ENCODE measurements at places on chromosomes 12 and 14.

DNA sequence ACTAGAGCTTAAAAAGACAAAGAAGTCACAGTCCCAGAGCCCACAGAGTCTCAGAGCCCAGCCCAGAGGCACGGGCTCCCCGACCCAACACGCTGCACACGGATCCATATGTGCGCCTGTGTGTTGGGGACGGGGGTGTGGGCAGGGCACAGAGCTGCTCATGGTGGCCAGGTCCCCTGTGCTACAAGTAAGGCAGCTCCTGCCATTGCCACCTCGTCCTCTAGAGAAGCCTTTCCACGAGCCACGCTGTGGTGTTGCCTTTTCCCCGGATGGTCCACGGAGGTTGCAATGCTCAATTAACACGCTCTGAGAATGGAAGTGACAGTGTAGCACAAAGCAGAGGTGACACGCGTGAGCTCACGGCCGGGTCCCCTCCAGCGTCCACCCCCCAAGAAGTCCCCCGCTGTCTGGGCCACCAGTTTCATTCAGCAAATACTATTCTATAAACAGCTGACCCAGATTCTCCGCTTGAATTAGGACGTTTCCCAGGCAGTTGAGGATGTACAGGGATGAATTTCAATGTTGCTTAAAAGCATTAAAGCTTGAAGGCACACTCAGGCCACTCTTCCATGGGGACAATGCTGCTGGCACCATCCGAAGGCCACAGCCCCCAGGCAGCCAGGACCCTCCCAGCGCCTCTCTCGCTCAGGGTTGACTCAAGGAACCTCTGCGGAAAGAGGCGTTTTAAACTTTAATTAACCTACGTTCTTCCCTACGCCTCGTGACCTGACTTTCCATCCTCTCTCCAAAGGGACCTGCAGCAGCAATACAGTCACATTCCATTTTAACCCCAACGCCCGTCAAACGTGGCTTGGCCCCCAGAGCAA lies 22.7 kb upstream of the EIF5 start:
- DNase-seq = no peak

- no peak for DNase-seq
Measured at GRCh38 chr12:6336889-6337853, 4.7 kb downstream of the TNFRSF1A start.

DNA sequence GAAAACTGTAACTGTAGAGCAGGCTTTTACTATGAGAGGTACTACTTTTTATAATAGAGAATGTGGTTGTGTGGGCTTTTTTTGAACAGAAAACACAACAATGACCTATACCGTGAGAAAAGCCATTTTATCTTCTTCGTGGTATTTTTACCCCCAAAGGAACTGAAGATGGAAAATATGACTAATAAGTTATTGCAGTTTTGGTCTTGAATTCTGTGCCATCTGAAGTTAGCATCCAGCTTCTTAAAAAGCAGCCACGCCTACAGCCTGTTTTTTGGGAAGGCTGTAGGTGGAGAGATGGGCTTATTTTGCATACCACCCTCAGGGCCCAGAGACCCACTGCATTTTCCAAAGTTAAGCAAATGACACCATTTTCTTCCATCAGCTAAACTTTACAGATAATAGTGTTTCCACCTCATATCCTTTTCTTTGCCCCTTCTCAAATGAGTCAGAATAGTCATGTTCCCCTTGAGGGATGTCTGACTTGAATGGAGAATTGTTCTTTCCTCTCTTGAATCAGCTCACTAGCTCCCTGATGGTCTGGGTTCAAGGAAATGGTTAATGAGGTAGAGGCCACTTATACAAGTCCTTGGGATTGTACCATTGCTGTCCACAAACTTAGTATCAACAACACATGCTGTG lies 53.0 kb downstream of the TBC1D30 start:
- no peak for DNase-seq

- no peak for DNase-seq
Measured at GRCh38 chr12:54926246-54926645, 58.3 kb downstream of the TESPA1 start.

DNA sequence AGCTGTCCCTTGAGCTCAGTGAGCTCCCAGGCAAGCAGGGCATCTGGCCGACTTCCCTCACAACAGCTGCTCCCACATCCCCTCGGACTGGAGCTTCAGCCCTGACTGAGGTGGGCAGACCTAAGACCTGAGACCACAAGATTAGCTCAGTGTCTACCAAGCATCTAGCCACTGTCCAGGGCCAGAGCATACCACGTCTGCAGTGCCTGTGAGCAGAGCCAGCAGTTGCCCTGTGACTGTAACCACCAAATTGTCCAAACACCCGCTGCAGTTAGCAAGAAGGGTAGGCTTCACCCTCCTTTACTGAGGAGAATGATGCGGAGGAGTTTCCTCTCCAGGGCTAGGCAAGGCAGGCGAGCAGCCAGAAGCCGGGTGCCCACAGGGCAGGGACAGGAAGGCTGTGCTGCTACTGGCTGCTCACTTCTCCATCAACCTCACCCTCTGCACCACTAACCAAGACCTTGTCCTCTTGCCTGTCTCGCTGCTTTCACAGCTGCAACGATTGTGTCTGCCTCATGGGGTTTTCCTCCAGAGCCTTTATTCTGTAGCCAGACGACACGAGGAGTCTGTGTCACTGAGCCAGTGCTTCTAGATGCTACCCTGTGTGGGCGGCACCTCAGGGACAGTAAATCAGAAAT lies 53.9 kb downstream of the ANAPC7 start:
- no peak for DNase-seq

All from mucosa of gallbladder (tissue), 1 donor.